ENCODE measurements at places on chromosomes 12 and 14.

GRCh38 chr12:11962860-11963259 is 107.9 kb upstream of the BCL2L14 start:
- no peak for DNase-seq

GRCh38 chr12:75766263-75767160 is 255.1 kb upstream of the KRR1 start:
- DNase-seq: no peak

DNA sequence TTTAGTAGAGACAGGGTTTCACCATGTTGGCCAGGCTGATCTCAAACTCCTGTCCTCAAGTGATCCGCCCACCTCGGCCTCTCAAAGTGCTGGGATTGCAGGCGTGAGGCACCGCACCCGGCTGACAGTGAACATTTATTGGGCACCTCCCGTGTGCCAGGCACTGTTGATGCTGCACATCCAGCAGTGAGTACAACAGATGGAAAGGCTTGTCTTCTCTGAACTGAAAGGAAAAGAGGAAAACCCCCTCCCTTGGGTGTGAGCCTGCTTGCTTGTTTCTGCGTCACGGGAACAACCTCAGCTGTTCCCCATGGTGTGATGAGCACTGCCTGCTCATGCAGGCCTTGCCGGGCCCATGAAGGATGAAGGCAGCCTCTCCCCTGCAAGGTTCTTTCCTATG is 39.5 kb downstream of the DGLUCY start:
- no peak for DNase-seq

- no peak for DNase-seq
Measured at GRCh38 chr12:32906399-32907165, 10.0 kb upstream of the PKP2 start.

- DNase-seq: no peak
Measured at GRCh38 chr14:73829526-73830431, 21.9 kb upstream of the PTGR2 start.

DNA sequence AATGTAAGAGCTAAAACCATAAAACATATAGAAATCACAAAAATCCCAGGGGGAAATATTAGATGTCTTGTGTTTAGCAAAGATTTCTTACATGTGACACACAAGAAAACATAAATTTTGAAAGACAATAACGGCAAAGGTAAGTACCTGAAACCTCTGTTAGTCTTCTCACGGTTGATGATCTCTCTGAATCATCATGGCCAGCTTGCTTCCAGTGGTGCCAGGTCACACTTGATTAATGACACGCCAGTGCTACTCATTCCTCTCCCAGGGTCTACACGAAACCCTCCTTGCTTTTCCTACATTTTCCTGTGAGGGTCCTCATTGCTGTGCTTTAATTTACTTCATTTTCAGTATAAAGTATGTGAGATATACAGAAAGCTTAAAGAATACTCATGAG is 114.4 kb upstream of the PARP11 start:
- no peak for DNase-seq

GRCh38 chr12:7075939-7076338 is 15.4 kb downstream of the C1S start:
- DNase-seq: no peak

DNA sequence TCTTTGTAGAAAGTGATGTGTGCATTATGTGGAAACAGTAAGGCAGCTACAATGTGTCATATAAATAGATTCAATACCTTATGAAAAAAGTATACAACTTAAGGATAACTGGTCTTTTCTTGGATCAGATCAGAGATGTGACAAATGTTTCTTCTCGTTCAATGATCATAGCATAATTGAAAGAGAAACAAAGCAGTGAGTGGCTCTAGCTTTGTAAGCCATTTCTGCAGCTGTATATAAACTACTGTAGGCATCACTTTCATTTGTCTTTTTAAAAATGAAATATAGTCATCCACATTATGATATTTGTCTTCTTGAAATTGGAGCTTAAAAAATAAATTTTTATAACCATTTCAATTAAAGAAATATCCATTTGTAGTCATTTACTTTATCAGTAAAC is 63.8 kb upstream of the LMO3 start:
- no peak for DNase-seq

DNA sequence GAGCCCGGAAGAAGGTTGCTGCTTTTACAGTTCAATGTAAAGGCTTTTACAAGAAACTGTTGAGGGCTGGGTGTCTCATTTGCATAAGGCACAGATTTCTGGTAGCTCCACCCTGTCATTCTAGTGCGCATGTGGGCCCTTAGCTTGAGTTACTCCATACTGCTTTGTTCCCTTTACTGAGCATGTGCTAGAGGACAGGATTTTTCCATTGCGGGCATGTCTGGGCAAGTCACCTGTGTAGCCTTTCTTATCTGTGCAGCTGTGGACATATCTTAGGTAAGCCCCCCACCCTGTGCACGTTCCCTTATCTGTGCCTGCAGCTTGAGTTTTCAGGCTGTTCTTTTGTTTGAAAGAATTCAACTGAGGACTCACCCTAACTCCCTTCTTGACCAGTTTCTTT is 56.2 kb upstream of the ARHGAP5 start:
- DNase-seq: no peak

- DNase-seq: no peak
Measured at GRCh38 chr12:91422811-91423692, 240.4 kb upstream of the DCN start.

GRCh38 chr14:79764323-79764722 is 447.0 kb downstream of the DIO2 start:
- DNase-seq: no peak

- DNase-seq: no peak
Measured at GRCh38 chr14:89331398-89331797, 85.6 kb downstream of the FOXN3 start.

DNA sequence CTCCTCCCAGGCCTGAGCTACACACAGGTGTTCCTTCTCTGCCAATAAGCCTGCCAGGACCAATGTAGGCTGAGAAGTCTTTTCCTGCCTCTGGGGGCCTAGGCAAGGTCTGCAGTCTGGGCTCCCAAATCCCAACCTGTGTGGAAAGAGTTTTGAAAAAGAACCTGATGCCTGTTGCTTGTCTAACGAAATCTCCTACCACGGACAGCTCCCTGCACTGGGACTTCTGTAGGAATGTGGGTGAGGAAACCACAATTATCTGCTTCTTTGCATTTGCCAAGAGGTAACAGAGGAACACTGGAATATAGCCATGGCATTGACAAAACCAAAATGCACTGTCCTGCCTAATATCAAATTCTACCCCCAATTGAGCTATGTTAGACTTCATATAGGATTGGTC is 877.0 kb upstream of the TMEM132C start:
- no peak for DNase-seq

GRCh38 chr12:106118-106591 is 39.6 kb downstream of the IQSEC3 start:
- DNase-seq: no peak

DNA sequence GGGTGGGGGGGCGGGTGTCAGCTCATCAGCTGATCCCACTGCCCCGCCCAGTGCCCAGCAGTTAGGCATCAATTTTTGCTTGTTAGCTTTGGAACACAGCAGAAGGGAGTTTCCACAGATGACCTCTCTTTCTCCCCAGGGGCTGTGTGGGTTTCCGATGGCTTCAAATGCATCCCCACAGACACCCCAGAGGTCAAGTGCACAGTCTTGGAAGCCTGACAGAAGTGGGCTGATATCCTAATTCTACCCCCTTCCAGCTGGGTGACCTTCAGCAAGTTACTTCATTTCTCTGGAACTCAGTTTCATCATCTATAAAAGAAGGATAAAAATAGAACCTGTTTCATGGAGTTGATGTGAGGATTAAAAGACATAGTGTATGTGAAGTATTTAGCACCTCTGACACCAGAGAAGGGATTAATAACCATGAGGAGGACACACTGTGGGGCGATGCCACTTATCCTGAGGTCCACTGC is 22.0 kb downstream of the TTC9 start:
- no peak for DNase-seq

DNA sequence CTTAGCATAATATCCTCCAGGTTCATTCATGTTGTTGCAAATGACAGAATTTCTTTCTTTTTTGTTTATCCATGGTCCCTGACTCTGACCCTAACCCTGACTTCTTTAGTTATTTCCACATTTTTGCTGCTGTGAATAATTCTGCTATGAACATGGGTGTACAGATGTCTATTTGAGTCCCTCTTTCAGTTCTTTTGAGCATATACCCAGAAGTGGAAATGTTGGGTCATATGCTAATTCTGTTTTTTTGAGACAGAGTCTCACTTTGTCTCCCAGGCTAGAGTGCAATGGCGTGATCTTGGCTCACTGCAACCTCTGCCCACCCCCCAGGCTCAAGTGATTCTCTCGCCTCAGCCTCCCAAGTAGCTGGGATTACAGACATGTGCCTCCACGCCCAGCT is 33.1 kb downstream of the KNTC1 start:
- no peak for DNase-seq

All from stimulated activated CD8-positive, alpha-beta memory T cell treated with anti-CD3 and anti-CD28 coated beads, Interleukin-4, amount 100 ng/mL, for 24 hours (primary cell).